ENCODE measurements at places on chromosomes 11 and 22.
A peak's percentile ranks its signal among the peaks of the same experiment; 100 is the strongest.

GRCh38 chr11:57353036-57353435, 14.9 kb downstream of the P2RX3 start:
- no peak for DNase-seq

GRCh38 chr22:50141891-50142363, 28.6 kb upstream of the PANX2 start:
- DNase-seq: no peak

GRCh38 chr11:31437742-31438435, 68.2 kb downstream of the DNAJC24 start:
- no peak for DNase-seq

DNA sequence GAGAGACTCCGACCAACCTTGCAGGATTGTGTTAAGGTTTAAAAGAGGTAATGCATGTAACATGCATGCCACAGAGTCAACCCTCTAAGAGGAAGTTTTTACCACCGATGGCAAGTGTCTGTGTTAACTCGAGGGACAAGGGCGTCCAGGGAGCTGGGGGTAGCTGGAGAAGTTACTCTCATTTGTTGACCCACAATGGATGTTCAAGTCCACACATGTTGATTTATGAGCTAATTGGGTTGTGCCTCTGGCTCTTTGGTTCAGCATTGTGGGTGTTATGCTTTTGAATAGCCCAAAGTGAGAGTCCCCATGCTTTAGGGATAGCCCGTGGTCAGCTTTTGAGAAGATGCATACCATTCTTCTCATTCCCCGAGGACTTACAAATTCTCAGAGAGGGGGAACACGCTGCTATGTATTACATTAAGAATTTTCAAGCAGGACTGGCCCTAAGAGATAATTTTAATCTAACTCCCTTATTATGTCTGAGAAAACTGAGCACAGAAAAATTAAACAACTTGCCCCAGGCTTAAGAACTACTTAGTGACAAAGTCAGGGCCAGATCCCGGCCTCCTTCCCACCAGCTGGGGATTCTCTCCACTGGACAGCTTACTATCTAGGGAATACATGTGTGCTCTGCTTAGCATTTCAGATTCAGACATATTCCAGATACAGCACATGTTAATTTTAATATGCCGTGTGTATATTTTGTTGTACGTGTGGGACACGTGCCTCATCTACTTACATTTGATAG, 5.2 kb upstream of the PLET1 start:
- DNase-seq: no peak

GRCh38 chr11:64929625-64930024, 5.1 kb downstream of the PPP2R5B start:
- no peak for DNase-seq

DNA sequence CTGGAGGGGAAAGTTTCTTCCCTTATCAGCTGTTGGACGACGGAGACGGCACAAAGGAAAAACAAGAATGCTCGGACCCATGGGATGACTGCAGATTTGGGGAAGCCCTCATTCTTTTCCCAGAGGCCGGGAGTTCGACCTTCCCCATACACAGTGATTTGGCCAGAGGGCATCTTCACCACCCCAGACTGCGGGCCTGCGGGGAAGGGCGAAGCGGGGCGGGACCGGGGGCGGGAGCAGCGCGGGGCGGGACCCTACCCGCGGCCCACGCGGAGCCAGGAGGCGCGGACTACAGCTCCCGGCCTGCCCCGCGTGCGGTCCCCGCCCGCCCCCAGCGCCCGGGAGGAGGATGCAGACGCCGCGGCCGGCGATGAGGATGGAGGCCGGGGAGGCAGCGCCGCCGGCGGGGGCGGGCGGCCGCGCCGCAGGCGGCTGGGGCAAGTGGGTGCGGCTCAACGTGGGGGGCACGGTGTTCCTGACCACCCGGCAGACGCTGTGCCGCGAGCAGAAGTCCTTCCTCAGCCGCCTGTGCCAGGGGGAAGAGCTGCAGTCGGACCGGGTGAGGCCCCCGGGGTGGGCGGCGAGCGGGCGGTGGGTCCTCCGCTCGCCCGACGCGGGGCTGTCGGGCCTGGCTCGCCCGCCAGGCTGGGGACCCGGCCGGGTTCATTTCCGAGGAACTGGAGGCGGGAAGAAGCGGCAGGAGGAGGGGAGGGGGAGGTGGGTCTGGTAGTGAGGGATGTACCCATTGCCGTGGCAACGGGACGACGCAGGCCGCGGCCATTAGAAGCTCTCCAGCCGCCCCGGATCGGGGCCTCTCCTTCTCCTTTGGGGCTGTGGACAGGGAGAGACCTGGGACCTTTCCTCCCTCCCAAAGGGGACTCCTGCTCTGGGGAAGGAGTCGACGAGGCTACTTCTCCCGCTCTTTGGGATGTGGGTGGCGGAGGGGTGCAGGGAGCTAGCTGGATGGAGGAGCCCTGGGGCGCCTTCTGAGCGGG, at the start of gene KCTD17:
Gene KCTD17 (plus strand): TSS at position 352 of the 995 bp plus-strand sequence. CDS start 19 bp downstream, at position 371.
- peak; percentile 32 for DNase-seq

DNA sequence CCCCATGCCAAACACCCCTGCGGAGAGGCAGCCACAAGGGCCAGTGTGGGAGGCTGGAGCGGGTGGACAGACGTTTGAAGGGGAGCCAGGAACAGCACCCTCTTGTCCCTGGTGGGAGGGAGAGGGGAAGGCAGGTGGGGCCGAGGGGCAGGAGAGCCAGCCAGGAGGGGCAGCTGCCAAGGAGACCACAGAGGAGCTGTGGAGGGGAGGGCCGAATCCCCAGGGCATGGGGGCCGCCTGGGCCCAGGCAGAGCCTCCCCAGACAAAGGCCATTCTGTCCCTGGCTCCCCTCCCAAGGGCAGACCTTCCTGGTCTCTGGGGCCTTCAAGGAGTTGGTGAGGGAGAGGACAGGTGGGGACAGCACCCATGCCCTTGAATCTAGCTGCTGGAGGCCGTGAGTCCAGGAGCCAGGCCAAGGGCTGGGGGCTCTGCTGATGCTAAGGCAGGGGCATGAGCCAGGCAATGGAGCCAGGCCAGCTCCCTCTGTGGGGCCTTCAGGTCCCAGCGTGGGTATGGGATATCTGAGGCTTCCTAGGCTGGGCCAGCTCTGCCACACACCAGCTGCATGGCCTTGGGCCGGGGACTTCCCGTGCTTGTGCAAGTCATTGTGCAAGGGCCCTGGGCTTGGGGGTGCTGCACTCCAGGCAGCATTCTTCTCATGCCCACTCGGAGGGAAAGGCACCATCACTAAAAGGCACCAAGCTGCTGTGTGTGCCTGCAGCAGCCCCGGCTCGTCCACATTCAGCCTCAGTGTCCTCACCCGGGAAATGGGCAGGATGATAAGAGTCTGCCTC, 11.4 kb downstream of the EMID1 start:
- no peak for DNase-seq

DNA sequence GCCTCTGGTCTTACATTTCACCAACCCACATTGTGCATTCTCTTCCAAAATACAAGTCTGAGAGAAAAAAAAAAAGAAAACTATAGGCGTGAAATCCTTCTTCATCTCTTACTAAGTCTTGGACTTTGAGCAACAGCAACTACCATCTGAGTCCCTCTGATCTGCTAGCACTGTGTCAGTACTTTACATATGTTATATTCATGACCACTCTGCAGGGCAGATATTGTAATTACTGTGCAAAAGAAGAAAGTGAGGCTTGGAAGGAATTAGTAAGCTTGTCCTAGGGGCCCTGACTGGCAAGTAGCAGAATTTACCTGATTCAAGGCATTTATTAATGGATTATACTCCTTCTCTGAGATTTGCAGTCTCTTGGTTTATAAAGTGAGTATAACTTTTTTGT, 52.7 kb upstream of the EED start:
- DNase-seq: no peak

- DNase-seq: no peak
Measured at GRCh38 chr11:70298243-70298915, 27.9 kb downstream of the PPFIA1 start.

GRCh38 chr22:46769191-46769675, 6.8 kb downstream of the TBC1D22A start:
- DNase-seq: no peak

All from stimulated activated CD8-positive, alpha-beta memory T cell treated with anti-CD3 and anti-CD28 coated beads, Interleukin-4, amount 100 ng/mL, for 4 hours (primary cell).